Hair follicle dermal papilla cell (primary cell): ENCODE measurements at places on chromosomes 7 and 10. TPM values are rescaled to one million over a fixed set of nuclear protein-coding genes. Genes with fewer than 3 reads are reported as not detected.

FAM241B gene
- total RNA-seq = not detected in 2 replicates

CLCN1 gene
- under 0.01 TPM in 1 of 2 replicates, not detected in the other for total RNA-seq

NAT16 gene
- total RNA-seq = not detected in 2 replicates

HOXA9 gene
- total RNA-seq = 0.36 TPM in 1 of 2 replicates, not detected in the other

MINDY3 gene
- total RNA-seq = 40.9 and 43.0 TPM in 2 replicates

MDH2 gene
- total RNA-seq = 36.5 and 43.1 TPM in 2 replicates

WDR37 gene
- total RNA-seq = 21.6 and 22.2 TPM in 2 replicates

SBDS gene
- total RNA-seq = 63.3 and 76.7 TPM in 2 replicates

TBRG4 gene
- 50.3 and 56.5 TPM in 2 replicates for total RNA-seq
